Naive thymus-derived CD8-positive, alpha-beta T cell (primary cell): ENCODE measurements at places on chromosomes 16 and 17. TPM values are rescaled to one million over a fixed set of nuclear protein-coding genes. Genes with fewer than 3 reads are reported as not detected.

- peaks cover 2% of the 10 kb centered on the region for H3K27me3 ChIP-seq
- no peak for DNase-seq
- no peak overlapping the region for H3K27ac ChIP-seq
- no peaks in the 10 kb centered on the region for H3K4me1 ChIP-seq
Measured at GRCh38 chr16:83005653-83006160, 378.9 kb downstream of the CDH13 start.

DNA sequence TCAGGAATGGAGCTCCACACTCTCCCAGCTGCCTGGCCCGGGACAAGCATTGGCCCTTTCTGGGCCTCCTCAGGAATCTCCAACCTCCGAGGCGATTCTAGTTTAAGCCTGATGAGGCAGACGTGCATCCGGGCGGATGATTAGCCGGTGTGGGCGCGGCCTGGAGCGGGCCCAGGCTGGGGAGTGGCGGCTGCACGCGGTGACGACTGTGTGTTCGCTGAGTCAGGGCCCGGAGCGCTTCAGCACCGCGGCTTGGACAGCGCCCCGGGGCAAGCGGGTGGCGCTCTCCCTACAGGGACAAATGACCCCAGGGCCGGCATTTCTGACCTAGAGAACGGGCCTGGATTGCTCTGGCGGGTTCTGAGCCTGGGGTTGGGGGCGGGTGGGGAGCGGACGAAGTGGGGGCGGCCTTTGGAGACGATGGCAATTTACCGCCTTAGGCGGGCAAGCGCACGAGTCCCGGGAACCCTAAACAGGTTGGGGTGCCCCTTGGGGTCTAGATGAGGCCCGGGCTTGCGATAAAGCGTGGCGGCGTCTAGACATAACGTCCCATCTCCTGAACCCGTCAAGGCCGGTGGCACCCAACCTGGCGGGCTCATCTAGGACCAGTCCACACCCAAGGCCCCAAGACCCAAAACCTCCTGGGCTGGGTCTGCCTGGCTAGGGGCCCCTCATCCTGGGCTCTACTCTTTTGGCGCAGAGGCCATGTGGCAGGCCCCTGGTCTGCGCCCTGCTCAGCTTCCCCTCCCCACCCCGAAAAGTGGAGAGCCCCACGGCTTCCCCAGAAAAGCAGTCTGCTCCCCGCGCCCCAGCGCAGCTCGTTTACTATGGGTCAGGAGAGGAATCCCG is 22.3 kb upstream of the ZNHIT3 start:
- H3K4me3 ChIP-seq: no peak overlapping the region
- peaks cover 1% of the 10 kb centered on the region for H3K4me1 ChIP-seq
- DNase-seq: no peak
- peaks cover 74% of the 10 kb centered on the region for H3K27me3 ChIP-seq
- no peak overlapping the region for H3K27ac ChIP-seq

DNA sequence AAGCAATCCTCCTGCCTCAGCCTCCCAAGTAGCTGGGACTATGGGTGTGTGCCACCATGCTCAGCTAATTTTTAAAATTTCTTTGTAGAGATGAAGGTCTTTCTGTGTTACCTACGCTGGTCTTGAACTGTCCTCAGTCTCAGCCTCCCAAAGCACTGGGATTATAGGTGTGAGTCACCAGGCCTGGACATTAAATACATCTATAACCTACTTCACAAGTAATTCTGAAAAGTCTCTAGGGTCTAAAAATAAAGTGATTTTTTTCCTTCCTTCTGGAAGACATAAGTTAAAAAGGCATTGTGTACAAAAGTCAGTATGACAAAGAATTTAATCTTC is 118.3 kb downstream of the PARN start:
- H3K4me3 ChIP-seq: no peak overlapping the region
- H3K27ac ChIP-seq: no peak overlapping the region

DNA sequence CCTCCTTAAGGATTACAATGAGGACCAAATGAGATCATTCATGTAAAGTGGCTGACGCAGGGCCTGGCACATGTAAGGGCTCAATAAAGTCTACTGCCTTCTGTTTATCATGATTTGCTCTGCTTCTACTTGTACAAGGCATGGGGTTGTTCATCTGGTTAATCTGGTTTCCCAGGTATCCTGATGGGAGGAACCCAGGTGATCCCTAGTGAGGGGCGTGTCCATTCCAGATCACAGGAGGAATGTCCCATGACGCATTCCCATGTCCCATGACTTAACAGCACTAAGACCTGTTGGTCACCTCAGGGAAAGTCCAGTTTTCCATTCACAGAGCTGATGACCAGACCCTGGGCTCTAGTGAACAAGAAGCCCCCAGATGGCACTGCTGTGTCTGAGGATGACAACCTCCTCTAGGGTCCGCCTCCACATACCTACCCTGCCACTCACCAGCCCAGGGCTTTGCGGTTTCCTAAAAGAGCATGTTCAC is 11.5 kb upstream of the TPPP3 start:
- H3K27me3 ChIP-seq: peaks cover 15% of the 10 kb centered on the region
- H3K36me3 ChIP-seq: no peaks in the 10 kb centered on the region
- DNase-seq: no peak

GRCh38 chr16:70737377-70738082 is 51.7 kb upstream of the MTSS2 start:
- peak overlapping the region; percentile 87 for H3K4me3 ChIP-seq
- no peaks in the 10 kb centered on the region for H3K27me3 ChIP-seq
- DNase-seq: peak; percentile 79
- peaks cover 43% of the 10 kb centered on the region for H3K4me1 ChIP-seq
- H3K36me3 ChIP-seq: no peaks in the 10 kb centered on the region

- no peak for DNase-seq
- H3K27ac ChIP-seq: peak overlapping the region; percentile 73
- peaks cover 20% of the 10 kb centered on the region for H3K36me3 ChIP-seq
- H3K27me3 ChIP-seq: no peaks in the 10 kb centered on the region
- no peak overlapping the region for H3K4me3 ChIP-seq
- peaks cover 62% of the 10 kb centered on the region for H3K4me1 ChIP-seq
Measured at GRCh38 chr16:84729716-84730320, 30.0 kb downstream of the USP10 start.

DNA sequence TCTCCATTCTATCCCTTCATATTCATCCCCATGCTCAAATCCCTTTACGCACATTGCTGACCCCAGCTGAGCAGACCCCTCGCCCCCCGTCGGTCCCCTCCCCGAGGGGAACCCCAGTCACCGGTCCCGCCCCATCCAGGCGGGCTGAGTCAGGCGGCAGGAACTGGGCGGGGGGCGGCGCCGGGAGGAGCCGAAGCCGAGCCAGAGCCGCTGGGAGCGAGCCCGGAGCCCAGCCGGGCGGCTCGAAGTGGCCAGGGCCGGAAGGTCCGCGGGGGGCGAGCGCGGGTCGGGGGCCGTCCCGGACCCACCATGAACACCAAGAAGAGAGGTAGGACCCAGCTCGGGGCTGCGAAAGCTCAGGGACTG is 8.6 kb downstream of the RIPOR1 start:
- peaks cover 53% of the 10 kb centered on the region for H3K4me1 ChIP-seq
- no peak for DNase-seq
- H3K4me3 ChIP-seq: peak overlapping the region; percentile 91
- H3K27ac ChIP-seq: peak overlapping the region; percentile 81

DNA sequence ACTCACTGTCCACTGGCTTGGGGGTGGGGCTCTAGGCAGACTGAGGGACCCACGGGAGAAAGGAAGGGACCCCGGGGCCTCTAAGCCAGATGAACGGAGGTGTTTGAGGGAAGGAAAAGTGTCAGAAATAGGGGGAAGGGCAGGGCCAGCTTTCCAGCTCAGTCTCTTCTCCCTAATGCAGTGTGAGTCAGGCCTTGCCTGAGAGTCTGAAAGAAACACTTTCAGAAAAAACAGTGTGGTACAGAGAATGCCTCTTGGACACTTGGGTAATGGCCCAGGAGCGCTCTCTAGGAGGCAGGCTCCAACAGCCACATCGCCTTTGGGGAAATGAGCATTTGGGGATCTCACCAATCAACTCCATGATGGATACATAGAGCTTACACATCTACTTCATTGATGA is 46.9 kb downstream of the NDEL1 start:
- no peaks in the 10 kb centered on the region for H3K27me3 ChIP-seq
- peaks cover 5% of the 10 kb centered on the region for H3K4me1 ChIP-seq
- no peak for DNase-seq
- peaks cover 40% of the 10 kb centered on the region for H3K36me3 ChIP-seq

- no peak for DNase-seq
- H3K4me3 ChIP-seq: no peak overlapping the region
- H3K4me1 ChIP-seq: peaks cover 12% of the 10 kb centered on the region
- no peaks in the 10 kb centered on the region for H3K36me3 ChIP-seq
- no peak overlapping the region for H3K27ac ChIP-seq
Measured at GRCh38 chr17:46878055-46878454, 26.7 kb downstream of the WNT9B start.

GRCh38 chr17:37503148-37503547 is 13.5 kb downstream of the DUSP14 start:
- no peaks in the 10 kb centered on the region for H3K4me1 ChIP-seq
- H3K27me3 ChIP-seq: no peaks in the 10 kb centered on the region
- H3K36me3 ChIP-seq: no peaks in the 10 kb centered on the region
- no peak for DNase-seq
- H3K27ac ChIP-seq: no peak overlapping the region

DNA sequence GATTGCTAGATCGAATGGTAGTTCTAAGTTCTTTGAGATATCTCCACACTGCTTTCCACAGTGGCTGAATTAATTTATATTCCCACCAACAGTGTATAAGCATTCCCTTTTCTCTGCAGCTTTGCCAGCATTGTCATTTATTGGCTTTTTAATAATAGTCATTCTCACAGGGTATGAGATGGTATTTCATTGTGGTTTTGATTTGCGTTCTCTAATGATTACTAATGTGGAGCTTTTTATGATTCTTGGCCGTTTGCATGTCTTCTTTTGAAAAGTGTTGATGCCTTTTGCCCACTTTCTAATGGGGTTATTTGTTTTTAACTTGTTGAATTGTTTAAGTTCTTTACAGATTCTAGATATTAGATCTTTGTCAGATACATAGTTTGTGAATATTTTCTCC is 36.5 kb upstream of the BCAS3 start:
- H3K27me3 ChIP-seq: no peaks in the 10 kb centered on the region
- no peak for DNase-seq
- H3K4me1 ChIP-seq: peaks cover 2% of the 10 kb centered on the region
- no peak overlapping the region for H3K27ac ChIP-seq

DNA sequence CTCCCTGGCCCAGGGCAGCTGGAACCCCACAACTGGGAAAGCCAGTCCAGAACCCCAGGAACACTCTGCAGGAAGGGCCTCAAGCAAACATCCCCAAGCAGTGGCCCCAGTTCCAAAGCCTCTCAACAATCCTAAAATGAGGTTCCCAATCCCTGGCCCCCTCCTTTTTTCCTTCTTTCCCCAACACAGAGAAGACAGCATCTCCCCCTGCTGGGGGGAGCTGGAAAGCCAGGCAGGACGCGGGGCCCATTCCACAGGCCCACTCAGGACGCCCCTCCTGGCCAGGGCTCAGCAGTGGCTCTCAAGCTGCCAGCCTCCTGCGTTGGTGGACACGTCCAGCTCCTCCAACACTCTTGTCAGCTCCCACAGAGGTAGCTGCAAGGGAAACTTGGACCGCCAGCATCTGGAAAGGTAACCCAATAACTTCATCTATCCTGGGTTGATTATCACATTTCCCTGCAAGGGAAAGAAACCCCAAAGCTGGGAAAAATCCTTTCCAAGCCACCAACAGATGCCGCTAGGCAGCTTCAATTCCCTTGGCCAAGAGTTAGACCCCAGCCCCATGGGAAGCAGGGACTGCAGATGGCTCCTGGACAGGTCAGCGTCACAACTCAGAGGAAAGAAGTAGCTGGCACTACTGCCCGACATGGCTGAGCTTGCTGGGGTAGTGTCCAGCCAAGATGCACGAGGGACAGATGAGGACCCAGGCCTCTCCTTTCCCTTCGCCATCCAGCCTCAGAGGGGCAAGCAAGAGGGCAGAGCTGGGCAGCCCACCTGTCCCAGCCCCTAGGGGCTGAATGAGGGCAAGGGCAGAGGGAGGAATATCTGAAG is 7.6 kb downstream of the HDAC5 start:
- no peak overlapping the region for H3K27ac ChIP-seq
- H3K36me3 ChIP-seq: peaks cover 24% of the 10 kb centered on the region
- H3K4me1 ChIP-seq: peaks cover 68% of the 10 kb centered on the region
- no peak overlapping the region for H3K4me3 ChIP-seq
- no peaks in the 10 kb centered on the region for H3K27me3 ChIP-seq

- peaks cover 51% of the 10 kb centered on the region for H3K27me3 ChIP-seq
- H3K4me3 ChIP-seq: no peak overlapping the region
- H3K4me1 ChIP-seq: no peaks in the 10 kb centered on the region
- no peak for DNase-seq
- no peaks in the 10 kb centered on the region for H3K36me3 ChIP-seq
Measured at GRCh38 chr17:36921095-36921851, 16.0 kb upstream of the LHX1 start.

GRCh38 chr16:75264999-75265910 is 13.8 kb upstream of the BCAR1 start:
- no peak for DNase-seq
- peaks cover 11% of the 10 kb centered on the region for H3K4me1 ChIP-seq
- H3K27ac ChIP-seq: no peak overlapping the region
- no peaks in the 10 kb centered on the region for H3K36me3 ChIP-seq
- H3K27me3 ChIP-seq: peaks cover 64% of the 10 kb centered on the region

DNA sequence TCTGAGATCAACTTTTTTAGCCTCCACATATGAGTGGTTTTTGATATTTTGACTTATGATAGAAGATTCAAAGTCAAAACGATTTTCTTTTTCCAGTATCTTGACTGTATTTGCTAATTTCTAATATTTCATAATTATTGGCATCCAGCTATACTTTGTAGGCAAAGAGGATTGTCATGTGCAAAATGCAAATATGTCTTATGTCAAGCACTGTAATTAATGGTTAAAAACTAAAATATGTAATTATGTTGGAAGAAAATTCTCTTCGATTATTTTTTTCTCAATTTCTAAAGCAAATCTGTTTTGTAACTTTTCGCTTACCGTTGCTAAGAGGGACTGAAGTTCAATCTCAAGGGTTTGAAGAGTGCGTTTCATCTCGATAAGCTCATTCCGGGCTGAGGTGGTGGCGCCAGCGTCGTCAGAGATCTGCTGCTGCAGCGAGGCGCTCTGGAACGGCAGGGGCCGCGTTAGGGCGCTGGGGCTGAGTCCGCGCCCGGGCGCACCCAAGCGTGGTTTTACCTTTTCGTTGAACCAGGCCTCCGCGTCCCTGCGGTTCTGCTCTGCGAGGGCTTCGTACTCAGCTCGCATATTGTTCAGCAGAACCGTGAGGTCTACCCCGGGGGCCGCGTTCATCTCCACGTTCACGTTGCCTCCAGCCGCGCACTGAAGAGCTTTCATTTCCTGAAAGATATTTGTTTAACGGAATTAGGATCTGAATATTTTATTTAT is 3.0 kb downstream of the KRT27 start:
- no peak overlapping the region for H3K27ac ChIP-seq
- peaks cover 8% of the 10 kb centered on the region for H3K4me1 ChIP-seq
- H3K27me3 ChIP-seq: peaks cover 66% of the 10 kb centered on the region
- peak overlapping the region; percentile 53 for H3K4me3 ChIP-seq

NPIPB9 gene
- 5.8 TPM for total RNA-seq

TRIM72 gene
- not detected for total RNA-seq

GALR2 gene
- total RNA-seq: not detected

GRAP gene
- total RNA-seq: 65.6 TPM

PRR15L gene
- total RNA-seq: not detected

TERB1 gene
- total RNA-seq: 0.81 TPM

ENPP7 gene
- total RNA-seq: 0.29 TPM

USP43 gene
- 0.10 TPM for total RNA-seq

ITGB3 gene
- not detected for total RNA-seq
